Stimulated activated CD4-positive, alpha-beta T cell treated with anti-CD3 and anti-CD28 coated beads, TNF-alpha, amount 100 ng/mL, for 1 hour (primary cell): ENCODE measurements at places on chromosomes 2 and 18.

DNA sequence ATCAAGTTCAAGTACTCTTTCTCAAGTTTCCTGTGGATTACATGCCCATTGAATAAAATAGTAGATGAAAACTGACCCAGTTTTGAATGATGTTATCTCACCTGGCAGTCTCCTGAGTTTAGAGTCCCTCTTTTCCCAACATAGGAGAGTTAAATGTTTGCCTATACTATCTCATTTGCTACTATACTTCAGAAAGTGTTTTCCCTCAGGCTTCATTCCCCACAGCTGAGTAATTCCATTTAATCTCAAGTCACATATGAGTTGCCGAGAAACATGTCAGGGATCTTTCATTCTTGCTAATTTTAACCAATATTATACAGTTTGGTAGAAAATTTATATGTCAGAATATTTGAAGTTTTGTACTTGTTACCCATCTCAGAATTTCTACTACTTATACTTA, 150.4 kb upstream of the CDH19 start:
- no peak for DNase-seq

DNA sequence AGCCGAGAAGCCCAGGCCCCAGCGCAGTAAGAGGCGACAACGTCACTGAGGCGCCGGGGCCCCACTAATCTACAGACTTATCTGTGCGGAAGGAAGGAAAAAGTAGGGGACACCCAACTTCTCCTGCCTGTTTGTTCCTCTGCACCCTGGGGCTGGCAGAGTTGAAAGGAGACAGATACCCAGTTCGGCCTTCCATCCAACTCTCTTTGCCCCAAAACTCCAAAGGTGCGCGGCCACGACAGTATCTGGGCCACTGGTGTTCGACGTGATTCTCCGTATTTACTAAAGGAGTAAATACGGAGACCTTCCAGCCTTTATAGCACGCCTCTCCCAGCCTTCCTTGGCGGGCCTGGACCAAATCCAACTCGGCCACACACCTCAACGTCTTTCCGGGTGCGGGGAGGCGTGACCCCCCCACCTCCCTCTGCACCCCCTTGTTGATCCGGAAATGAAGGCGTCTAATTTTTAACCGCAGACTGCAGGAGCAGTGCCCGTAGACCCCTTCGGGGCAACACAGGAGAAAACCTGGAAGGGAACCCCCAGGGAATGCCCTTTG, 1.6 kb downstream of the SMAD7 start:
- DNase-seq = no peak

- DNase-seq = no peak
Observed at GRCh38 chr18:77058290-77058835, 74.2 kb downstream of the MBP start.

DNA sequence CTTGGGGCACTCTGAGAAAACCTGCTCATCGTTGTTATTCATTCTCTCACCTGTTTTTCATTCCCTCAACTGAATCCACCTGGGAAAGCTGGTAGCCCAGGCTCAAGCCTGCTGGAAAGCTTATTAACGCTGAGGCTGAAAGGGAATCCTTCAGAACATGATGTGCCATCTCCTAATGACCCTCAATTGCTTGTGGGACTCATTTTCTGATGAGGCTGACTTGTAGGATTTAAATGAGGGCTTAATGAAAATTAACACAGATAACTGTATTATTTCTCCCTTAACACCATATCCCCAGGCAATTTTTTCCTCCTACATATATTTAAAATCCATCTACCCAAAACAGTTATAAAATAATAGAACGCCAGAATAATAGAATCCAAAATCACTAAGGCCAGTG, 162.7 kb upstream of the ACAA2 start:
- no peak for DNase-seq

DNA sequence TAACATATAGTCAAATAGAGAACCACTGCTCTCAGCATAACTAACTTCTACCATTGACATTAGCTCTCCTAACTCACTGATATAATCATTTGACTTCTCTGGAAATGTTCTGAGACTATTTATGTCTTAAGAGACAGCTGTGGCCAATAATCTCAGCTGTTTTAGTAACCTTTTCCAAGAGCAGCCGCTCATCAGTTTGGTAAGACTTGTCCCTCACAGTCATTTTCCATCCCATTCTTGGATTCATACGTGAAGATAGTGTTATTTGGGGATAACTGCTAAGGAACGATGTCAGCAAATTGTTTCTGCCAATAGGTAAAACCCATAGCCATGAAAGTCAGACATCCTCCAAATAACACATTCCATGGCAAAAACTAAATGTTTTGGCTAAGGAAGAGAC, 127.8 kb downstream of the LNPK start:
- DNase-seq = no peak

GRCh38 chr18:47081578-47081977, 46.2 kb upstream of the ELOA2 start:
- DNase-seq = no peak

GRCh38 chr2:198387677-198388076, 583.3 kb downstream of the PLCL1 start:
- DNase-seq = no peak

GRCh38 chr2:108446703-108447102, 2.3 kb upstream of the GCC2 start:
- DNase-seq = no peak

DNA sequence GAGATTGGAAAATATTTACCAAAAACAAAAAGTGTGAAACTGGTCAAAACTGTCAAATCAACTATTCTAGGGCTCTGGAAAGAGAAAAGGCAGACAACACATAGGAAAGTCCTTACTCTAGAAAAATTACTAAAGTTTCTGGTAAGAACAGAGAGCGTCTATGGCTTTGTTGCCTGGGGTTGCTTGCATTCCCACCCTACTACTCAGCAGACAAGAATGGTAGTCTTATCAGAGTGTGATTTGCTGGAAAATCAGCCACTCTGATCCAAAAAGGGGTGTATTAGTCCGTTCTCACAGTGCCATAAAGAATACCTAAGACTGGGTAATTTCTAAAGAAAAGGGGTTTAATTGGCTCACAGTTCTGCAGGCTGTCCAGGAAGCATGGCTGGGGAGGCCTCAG, 50.3 kb upstream of the CDH20 start:
- no peak for DNase-seq

GRCh38 chr2:141137122-141137693, 993.6 kb downstream of the LRP1B start:
- no peak for DNase-seq

- no peak for DNase-seq
Observed at GRCh38 chr18:3792711-3793110, 342.7 kb downstream of the TGIF1 start.

DNA sequence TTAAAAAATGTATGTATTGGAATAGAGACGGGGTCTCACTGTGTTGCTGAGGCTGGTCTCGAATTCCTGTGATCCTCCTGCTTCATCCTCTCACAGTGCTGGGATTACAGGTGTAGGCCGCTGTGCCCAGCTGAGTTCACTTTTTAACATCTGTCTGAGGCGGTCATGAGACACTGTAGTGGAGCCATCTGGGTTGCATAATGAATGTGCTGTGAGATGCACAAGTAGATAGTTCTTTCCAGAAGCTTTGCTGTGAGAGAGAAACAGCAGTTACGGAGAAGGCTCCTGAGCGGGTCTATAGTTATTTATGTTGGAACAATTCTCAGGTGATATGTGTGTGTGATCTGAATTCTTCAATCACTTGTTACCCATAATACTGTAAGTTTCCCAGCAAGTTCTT, 3.1 kb downstream of the RMC1 start:
- DNase-seq = no peak

DNA sequence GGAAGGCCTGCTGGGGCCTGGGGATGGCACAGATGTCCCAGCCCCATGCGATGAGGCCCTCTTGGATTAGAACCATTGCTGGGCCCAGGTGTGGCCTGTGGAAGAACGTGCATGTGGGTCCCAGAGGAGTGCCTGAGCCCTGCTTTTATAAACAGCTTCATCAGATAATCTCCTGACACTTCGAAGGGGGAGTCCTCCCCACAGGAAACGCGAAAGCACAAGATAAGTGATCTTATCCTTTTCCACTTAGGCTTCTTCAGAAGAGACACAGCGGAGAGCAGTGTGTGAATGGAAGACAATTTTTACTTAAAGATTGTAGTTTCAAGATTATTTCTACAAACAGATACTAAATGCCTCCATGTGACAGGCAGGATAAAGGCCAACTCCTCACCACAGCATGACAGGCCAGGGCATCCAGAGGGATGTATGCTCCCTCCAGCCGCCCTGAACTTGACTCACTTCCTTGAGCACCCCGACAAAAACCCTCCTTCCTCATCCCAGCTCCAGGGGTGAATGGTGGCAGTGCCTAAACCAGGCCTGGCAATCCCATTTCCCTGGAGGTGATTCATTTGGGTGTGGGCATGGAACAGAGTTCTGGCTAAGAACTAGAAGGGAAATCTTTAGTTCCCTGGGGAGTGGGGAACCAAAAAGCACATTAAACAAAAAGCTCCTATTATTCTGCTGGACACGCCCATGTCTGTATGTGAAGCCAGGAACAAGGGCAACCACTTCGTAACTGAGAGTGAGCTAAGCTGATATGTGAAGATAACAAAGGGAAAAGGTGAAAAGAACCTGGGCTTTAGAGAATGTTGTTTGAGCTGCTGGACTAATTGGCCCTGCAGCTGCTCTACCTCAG, 56.2 kb upstream of the TMEM163 start:
- no peak for DNase-seq

- no peak for DNase-seq
Observed at GRCh38 chr2:151614606-151615306, 119.5 kb downstream of the NEB start.

DNA sequence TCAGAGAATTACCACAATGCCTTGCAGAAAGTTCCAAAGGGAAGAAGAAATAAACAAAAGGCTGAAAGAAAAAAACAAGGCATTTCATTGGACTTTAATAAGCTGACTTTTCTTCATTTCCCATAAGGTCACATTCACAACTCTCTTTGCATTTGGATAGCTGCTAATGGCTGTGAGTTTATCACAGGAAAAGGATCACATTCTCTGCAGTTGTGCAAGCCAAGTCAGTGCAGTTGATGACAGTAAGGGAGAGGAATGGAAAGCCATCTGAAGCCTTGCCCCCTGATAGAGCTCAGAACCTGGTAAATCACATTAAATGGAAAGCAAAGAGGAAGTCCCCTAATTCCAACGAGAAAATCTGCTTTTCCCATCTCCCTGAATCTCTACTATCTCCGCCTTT, 950.6 kb downstream of the CNTNAP5 start:
- no peak for DNase-seq

DNA sequence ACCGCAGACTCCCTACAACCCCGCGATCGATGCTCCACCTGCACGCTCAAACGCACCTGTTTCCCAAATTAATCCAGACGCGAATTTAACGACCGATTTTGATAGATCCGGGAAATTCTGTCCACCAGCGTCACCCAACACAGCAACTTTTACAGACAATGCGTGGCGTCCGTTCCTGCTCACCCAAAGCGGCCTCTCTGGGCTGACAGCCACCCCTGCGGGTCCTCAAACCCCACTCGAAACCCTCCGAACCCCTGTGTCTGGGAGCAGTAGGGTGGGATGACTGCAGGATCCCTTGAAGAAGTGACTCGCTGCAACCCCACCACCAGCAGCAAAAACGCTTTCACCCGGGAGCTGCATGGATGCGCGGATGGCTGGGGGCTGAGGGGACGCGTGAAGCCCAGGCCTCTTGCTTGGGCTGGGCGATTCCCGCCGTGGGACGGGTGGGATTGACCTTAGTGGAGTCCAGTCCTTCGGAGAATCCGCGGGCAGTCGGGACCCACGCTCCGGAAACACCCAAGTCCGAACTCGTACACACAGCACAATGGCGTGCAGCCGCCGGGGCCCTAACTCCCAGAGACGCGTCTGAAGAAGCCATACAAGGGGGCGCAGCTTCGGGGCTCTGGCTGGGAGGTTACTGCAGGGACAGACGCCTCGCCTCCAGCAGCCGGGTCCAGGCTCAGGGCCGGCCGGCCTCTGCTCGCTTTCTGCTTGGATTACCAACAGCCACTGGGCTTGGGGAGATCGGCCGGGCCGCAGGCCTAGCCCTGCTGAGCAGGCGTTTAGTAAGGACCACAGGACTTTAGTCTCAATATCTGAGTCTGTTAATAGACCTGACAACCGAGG, 31.1 kb upstream of the ATP6V1B1 start:
- DNase-seq = no peak

DNA sequence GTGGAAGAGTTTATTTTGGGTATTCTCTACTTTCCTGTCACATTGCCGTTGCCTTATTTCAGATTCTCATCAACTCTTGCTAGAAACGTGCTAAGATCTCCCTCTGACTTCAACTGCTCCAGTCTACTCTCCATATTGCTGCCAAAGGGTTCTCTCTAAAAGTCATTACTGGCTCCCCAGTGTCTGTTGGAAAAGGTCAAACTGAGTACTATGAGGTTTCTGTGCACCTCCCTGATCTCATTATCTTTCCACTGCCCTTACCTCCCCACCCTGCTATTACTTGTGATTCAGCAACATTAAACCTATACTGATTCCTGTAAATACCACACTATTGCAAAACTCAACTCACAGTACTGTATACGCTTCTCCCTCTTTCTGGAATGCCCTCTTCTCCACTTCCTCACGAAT, 1.9 kb upstream of the KRCC1 start:
- DNase-seq = no peak

DNA sequence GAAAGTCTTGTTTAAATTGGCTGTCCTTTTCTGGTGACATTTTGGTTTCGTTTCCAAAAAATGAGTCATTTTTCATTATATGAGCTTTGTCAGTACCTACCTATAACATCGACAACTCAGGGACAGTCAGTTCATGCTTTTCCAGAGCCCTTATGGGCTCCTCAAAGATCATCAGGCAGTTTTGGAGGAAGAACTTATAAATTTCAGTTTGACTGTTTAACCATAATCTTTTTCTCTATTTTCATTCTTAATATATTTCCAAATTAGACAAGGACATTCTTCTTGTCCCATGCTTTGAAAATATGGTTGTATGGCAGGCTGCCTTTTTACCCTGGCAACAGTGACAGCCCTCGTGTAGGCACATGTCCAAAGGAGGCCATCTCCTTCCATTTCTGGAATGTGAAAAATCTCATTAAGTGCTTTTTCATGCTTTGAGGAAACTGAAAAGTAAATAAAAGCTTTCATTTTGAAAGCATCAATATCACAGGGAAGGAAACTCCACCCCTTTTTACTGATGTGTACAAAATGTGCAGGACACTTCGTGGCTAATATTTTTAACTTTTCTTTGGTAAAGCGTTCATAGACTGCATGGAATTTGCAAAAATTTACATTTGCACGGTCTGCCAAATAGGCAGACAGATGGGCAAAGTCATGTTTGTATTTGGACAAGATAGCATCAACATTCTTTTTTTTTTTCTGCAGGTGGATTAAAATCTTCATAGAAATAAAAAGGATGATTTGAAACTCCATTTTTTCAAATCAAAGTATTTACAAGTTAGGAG, 7.2 kb upstream of the PROC start:
- no peak for DNase-seq
